ENCODE measurements at places on chromosomes 6 and 20. TPM values are rescaled to one million over a fixed set of nuclear protein-coding genes. Genes with fewer than 3 reads are reported as not detected.

The RBL1 gene
- total RNA-seq: 13.6 TPM

The DSP gene
- 171 TPM for total RNA-seq

The RNF114 gene
- 54.5 TPM for total RNA-seq

The ENPP5 gene
- 8.7 TPM for total RNA-seq

The RIOK1 gene
- 25.6 TPM for total RNA-seq

The KIFC1 gene
- 30.1 TPM for total RNA-seq

DNA sequence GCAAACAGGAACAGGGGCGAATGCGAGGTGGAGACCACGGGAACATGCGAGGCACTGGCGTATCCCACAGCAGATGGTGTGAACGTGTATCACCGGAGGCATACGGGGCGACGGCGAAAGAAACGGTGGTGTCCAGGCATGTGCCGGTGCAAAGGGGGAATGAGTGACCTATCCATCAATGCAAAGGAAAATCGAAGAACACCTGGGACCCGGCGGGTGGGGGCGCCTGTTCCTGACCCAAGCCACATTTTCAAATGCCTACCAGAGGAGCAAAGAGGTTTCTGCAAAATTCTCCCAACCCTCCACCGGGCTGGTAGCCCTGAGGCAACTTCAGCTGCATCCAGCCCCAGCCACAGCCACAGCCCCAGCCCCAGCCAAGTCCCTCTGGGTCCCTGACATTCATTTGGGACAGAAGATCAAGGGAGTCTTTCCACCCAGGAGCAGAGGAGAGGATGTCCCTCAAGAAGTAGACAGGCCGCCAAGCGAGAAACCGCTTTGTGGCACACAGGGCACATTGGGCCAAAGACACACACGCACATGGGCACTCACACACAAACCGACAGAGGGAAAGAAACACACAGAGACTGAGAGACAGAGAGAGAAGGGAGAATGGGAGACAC is 164.0 kb upstream of the ZNF337 start:
- DNase-seq: no peak

GRCh38 chr6:105545947-105546731 is 143.3 kb upstream of the PREP start:
- no peak for DNase-seq

DNA sequence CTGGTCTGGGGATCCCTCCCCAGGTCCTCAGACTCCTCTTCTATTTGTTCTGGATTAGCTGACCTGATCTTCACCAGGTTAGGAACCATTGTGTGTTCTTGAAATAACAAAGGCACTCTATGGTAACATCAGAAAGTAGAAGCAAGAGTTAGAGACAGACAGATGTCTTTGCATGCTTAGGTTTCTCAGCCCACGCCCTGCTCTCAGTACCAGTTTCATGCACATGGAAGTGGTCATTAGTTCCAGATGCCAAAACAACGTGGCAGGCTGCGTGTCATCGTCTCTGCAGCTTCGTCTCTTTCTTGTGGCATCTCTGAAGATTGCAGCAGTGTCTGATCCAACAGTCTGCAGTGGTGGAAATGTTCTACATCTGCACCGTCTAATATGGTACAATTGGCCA is 89.4 kb downstream of the PACRG start:
- no peak for DNase-seq

GRCh38 chr20:63158352-63158751 is 57.6 kb downstream of the YTHDF1 start:
- no peak for DNase-seq

DNA sequence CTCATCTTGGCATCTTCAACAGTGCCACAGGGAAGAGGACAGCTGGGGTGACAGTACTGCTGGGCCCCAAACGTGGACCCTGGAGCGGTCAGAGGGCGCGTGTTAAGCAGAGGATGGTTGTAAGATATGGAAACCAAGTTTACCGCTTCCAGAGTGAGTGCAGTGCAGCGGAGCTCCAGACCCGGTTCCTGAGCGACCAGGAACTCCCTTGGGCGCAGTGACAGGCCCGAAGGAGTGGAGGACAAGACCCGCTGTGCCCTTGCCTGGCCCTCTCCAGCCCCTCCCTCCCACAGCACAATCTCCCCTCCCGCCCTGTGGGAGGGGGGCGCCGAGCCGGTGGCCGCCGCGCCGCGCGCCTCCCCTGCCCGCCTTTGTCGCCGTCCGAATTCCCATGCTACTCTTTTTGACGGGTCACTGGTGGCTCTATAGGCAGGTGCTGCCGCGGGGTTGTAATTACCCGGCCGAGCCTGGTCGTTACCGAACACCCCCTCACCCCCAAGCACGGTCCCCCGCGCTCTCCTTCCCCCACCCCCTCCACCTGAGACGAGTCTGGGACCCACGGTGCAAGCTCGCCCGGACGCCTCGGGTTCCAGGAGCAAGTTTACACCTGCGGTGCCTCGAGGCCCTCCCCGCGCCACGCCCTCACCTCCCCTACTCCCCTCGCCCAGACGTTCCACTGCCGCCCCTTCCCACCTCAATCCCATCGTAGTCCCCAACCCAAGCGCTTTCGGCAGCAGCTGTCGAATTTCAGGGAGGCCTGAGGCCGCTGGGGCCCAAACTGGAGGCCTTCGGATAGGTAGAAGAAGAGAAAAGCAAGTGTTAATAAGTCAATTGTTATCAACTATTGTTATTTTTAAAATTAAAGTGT is 3.9 kb downstream of the NR2E1 start:
- no peak for DNase-seq

- no peak for DNase-seq
Measured at GRCh38 chr6:30768634-30769087, 24.3 kb upstream of the IER3 start.

DNA sequence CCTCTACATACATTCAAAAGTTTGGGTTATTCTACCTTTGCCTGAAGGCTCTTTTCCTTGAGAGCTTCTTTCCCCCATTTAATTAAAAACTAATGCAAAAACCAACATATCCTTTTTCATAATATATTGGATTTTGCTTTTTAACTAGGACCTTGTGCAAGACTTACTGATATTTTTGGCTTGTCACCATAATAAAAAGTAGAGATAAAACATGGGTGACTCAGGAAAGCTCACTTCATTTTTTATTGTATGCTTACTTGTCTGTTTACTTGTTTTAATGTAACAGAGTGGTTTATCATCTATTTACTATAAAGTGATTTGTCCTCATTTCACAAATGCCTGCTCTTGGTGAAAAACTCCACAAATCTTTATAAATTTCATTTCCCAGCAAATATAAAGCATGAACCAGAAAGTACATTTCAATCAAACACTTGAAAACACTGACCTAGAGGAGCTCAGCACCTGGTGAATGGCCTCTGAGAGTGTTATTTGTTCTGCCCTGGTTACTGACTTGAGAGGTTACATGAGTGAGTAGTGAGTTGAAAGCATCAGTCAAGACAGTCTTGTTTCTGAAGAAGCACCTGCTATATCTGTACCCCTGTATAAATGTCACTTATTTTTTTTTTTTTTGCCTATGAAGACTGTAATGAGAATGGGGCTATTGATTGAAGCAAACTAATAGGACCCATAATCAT is 20.8 kb downstream of the ADGRG6 start:
- no peak for DNase-seq

DNA sequence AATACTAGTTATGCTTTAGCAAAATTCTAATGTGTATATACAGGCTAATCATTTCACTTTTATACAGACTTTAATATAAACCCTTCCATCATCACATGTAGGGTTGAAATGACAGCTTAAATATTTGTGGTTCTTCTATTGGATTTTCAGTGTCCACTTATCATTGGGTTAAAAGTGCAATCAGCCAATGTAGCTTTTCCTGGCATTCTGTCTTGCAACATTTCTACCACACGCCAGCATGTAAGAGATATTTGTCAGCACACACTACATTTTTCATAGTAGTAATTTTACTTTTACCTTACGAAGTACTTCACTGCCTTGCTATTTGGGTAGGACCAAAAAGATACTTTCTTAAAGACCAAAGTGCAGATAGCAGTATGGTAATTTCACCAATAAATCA is 252.0 kb downstream of the TBX18 start:
- no peak for DNase-seq

GRCh38 chr20:14374196-14374595 is 36.8 kb upstream of the FLRT3 start:
- DNase-seq: no peak

DNA sequence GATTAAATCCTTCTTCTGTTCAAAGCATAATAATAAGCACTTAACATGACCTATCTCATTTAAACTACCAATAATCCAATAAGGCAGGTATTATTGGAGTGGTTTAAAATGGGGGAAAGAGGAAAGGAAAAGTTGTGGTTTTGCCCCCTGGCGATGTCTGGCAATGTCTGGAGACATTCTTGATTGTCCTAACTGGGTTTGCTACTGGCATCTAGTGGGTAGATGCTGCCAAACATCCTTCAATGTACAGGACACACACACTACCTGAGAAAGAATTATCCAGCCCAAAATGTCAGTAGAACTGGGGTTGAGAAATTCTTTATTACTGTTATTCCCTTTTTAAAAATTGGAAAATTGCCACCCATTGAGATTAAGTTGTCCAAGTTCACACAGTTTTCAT is 25.2 kb upstream of the SRSF6 start:
- DNase-seq: no peak

DNA sequence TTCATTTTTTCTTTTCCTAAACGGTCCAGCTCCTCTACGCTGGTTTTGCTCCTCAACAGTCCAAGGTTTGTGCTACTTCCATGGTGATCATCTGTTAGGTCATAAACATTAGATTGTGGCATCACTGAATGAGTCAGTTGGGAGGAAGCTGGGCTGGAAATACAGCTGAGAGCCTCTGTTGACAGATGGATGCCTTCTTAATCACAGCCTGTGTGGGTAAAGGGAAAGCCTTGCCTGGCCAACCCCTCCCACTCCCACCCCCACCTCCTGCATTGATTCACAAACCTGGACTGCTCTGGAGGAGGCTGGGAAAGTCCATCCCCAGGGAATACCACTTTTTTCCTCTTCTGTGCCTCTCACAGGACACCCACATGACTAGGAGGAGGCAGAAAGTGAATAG is 180.6 kb upstream of the CCN2 start:
- DNase-seq: no peak

- no peak for DNase-seq
Measured at GRCh38 chr6:141552463-141552862, 580.3 kb upstream of the GJE1 start.

GRCh38 chr6:113825781-113826180 is 31.4 kb upstream of the MARCKS start:
- DNase-seq: no peak

GRCh38 chr6:137823826-137824555 is 43.1 kb upstream of the TNFAIP3 start:
- no peak for DNase-seq

Measured in mesothelial cell of epicardium (in vitro differentiated cells).